GDM1 (cell line): ENCODE measurements at places on chromosomes 13 and 19.

GRCh38 chr19:40588110-40588854 is 11.6 kb downstream of the SHKBP1 start:
- no peak for DNase-seq

- no peak for DNase-seq
Observed at GRCh38 chr13:97179501-97179900, 42.6 kb upstream of the MBNL2 start.

DNA sequence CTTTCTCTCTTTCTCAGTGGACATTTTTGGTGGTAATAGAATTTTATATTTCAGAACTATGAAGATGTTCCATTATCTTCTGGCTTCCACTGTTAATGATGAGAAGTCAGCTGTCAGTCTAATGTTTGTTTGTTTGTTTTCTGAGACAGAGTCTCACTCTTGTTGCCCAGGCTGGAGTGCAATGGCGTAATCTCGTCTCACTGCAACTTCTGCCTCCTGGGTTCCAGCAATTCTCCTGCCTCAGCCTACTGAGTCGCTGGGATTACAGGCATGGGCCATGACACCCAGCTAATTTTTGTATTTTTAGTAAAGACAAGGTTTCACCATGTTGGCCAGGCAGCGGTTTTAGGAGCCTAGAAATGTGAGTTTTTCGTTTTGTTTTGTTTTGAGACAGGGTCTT is 4.7 kb downstream of the ZNF317 start:
- no peak for DNase-seq

GRCh38 chr19:58519087-58519354 is 589 bp downstream of the ZBTB45 start:
- DNase-seq: peak; percentile 43

- DNase-seq: no peak
Observed at GRCh38 chr13:24308488-24309020, 826 bp upstream of the C1QTNF9 start.
